SK-N-DZ (cell line): ENCODE measurements at places on chromosomes 4 and X.

DNA sequence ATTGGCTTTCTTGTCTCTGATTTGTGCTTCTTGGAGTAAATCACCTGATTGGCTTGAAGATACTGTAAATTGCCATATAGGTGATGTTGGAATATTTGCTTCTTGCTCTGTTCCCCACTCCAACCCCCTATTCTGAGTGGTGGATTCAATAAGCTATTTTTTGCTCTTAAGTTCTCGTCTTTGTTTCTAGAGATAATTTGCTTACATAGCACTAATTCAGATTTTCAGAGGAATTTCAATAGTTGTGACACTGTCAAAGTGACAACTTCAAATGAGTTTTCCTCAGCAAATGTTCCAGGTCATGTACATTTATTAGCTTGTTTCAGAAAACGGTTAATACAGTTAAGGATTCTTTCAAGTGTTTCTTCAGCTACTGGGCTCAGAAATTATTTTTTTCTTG, 18.6 kb downstream of the LANCL3 start:
- no peak for DNase-seq

GRCh38 chr4:139838811-139839210, 173.2 kb downstream of the MGST2 start:
- no peak for DNase-seq

- no peak for DNase-seq
Observed at GRCh38 chrX:29858714-29859113, 356.6 kb upstream of the MAGEB2 start.

- DNase-seq: no peak
Observed at GRCh38 chr4:176538217-176538925, 218.6 kb downstream of the SPCS3 start.

DNA sequence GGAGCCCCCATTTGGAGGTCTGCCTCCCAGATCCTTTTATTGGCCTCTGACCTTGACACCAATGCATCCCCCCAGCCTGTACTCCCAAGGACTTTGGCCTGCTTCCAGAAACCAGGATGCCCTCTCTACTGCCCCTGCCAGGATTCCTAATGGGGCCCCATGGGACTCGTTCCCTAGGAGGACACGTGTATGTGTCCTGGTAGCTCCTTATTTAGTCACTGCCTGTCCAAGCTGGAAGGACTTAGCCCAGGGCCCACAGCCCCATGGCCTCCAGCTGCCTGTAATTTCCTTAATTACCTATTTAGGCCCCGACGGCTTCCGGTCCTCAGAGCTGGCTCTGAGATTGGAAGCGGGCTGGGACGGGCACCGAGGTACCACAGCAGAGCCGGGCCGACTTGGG, 9.4 kb downstream of the ATP2B3 start:
- DNase-seq: peak; percentile 82

DNA sequence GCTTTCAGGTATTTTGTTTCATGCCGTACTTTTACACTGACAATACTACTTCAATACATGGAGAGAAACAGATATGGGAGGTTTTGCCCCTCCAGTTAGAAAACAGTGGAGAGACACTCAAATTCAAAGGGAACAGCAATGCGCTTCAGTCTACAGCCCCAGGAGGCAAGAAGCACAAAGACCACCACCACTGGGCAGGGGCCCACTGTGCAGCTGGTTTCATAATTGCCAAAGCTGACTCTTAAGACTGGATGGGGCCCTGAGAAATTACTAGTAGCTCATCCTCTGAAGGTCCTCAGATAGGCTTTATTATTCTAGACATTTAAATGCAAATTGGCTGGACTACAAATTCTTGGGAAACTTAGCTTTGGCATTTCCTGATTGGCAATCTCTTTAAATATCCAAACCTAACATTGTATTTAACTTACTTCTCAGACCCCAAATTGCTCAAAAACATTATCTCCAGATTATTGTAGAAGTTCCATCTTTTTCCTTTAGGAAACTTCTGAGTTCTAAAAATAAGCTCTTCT, 85.9 kb upstream of the GPR34 start:
- no peak for DNase-seq

- DNase-seq: peak; percentile 56
Observed at GRCh38 chr4:108512615-108513505, 107.5 kb upstream of the RPL34 start.

GRCh38 chrX:16188687-16189086, 21.4 kb downstream of the MAGEB17 start:
- no peak for DNase-seq

- no peak for DNase-seq
Observed at GRCh38 chr4:173411106-173411693, 12.3 kb upstream of the SCRG1 start.

GRCh38 chr4:73606465-73606974, 13.7 kb downstream of the RASSF6 start:
- DNase-seq: no peak

DNA sequence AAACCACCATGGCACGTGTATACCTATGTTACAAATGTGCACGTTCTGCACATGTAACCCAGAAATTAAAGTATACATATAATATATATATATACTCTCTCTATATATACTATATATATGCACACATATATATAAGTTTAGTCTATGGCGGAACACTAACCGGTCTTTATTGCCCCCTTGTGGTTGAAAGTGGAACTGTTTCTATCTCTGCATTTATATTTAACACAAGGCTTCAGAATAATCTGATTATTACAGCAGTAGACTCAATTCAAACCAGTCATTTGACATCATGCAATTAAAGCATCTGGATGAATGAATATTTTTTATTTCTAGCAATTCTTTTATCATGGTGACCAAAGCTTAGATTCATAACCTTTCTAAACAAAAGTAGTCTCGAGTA, 14.6 kb downstream of the RAB9B start:
- peak; percentile 66 for DNase-seq

- DNase-seq: no peak
Observed at GRCh38 chrX:97909245-97909644, 1025.5 kb downstream of the RPA4 start.

DNA sequence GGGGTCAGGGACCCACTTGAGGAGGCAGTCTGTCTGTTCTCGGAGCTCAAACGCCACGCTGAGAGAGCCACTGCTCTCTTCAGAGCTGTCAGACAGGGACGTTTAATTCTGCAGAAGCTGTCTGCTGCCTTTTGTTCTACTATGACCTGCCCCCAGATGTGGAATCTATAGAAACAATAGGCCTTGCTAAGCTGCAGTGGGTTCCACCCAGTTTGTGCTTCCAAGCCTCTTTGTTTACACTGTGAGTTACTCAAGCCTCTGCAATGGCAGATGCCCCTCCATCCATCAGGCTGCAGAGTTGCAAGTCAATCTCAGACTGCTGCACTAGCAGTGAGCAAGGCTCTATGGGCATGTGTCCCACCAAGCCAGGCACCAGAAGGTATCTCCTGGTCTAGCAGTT, 158.1 kb downstream of the DTHD1 start:
- DNase-seq: no peak

DNA sequence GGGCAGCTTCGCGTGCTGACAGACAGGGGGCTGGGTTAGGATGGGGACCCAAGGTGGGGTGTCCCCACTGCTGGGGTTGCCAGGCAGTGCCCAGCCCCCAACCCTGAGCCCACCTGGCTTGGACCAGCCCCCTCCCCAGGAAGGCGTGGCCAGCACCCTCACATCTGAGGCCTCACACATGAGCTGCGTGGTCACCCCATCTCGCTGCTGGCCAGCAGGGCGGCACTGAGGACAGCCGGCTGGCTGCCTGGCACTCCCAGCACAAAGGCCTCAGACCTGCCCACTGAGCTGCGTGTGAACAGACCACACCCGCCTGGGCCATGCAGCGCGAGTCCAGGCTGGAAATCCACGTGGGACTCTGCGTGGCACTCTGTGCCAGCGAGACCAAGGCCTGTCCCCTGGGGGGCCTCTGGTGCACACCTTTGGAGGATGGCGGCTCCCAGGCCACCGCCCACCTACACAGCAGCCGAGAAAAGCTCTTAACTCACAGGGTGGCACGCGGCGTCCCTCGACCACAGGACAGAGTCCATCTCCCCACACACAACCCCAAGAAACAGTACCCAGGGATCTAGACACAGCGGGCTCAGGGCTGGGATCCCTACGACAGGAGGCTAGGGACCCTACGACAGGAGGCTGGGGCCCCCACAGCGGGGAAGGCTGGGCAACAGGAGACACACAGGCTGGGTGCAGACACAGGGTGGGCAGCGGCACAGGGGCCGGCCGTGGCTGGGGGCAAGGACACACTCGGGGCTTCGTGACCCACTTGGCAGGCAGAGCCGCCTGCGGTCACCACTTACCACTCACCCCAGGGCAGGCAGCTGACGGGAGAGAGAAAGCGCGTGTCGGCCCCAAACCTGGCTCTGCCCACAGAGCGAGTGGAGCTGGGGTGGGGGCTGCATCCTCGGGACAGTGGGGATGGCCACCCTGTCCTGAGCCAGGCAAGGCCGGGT, 9.8 kb downstream of the DGKQ start:
- DNase-seq: no peak

GRCh38 chr4:176289561-176289960, 20.5 kb upstream of the ASB5 start:
- DNase-seq: no peak

- no peak for DNase-seq
Observed at GRCh38 chrX:139388254-139388653, 142.3 kb upstream of the F9 start.

DNA sequence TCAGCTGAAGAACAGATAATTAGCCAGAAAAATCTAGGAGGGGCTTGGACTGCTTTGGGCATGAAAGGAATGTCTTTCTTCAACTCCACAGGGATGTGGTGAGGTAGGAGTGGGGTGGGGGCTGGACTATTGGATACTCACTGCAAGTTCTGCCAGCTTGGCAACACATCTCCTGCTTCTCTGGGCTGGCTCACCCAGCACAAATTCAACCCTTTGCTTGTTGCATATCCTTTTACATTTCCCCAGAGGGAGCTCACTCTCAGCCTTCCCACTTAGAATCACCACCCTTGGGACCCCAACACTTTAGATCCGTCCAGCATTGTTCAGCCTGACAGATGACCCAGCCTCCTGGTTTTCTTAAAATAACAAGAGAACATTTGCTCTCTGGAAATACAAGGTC, 120.6 kb downstream of the KDR start:
- no peak for DNase-seq

DNA sequence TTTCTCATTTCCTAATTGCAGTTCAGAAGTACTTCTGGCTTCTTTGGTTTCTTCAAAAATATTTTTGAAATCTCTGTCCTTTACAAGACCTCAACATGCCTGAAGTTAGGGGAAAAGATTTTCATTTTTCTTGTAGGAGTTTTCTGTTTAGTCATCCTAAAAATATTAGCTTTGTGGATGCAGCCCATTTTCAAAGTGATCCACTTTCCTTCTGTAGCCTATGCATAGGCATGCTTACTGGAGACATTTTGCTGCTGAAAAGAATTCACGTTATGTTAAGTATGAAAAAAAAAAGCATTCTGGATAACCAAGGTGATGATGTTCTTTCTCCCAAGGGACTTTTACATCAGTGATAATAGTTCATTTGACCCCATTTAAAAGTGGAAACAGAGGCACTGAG, 245.6 kb downstream of the THOC2 start:
- no peak for DNase-seq

DNA sequence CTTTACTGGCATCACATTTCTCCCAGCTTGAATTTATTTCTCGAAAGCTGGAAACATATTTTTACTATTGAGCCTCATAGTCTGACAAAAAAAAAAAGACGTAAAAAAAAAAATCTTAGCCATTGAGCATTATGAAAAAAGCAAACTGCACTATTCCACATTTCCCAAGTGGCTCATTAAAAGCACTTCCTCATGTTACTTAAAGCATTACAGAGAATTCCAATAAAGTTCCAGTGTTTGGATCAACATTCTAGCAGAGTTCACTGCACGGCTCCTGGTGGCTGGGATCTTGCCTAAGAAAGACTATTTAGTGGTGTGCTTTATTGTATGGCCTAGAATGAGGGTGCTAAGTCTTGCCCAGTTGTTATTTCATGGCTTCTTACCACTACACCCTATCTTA, 476.2 kb downstream of the PPARGC1A start:
- DNase-seq: no peak
